ENCODE measurements at places on chromosomes 6 and 20. TPM values are rescaled to one million over a fixed set of nuclear protein-coding genes. Genes with fewer than 3 reads are reported as not detected.

The AGER gene
- 0.98 TPM for total RNA-seq

The EFCAB8 gene
- not detected for total RNA-seq

The PLAGL2 gene
- 2.2 TPM for total RNA-seq

The BPIFB4 gene
- total RNA-seq, result not detected

The HMGCLL1 gene
- total RNA-seq, result 45.2 TPM

The FKBP1C gene
- not detected for total RNA-seq

Measured in temporal lobe (tissue), 4 donors.